CD8-positive, alpha-beta memory T cell (primary cell): ENCODE measurements at places on chromosomes 13 and 19. TPM values are rescaled to one million over a fixed set of nuclear protein-coding genes. Genes with fewer than 3 reads are reported as not detected.

GRCh38 chr19:18596752-18597157, 8.2 kb downstream of the REX1BD start:
- DNase-seq = no peak

- no peak for DNase-seq
Observed at GRCh38 chr13:40247845-40248244, 418.6 kb downstream of the FOXO1 start.

DNA sequence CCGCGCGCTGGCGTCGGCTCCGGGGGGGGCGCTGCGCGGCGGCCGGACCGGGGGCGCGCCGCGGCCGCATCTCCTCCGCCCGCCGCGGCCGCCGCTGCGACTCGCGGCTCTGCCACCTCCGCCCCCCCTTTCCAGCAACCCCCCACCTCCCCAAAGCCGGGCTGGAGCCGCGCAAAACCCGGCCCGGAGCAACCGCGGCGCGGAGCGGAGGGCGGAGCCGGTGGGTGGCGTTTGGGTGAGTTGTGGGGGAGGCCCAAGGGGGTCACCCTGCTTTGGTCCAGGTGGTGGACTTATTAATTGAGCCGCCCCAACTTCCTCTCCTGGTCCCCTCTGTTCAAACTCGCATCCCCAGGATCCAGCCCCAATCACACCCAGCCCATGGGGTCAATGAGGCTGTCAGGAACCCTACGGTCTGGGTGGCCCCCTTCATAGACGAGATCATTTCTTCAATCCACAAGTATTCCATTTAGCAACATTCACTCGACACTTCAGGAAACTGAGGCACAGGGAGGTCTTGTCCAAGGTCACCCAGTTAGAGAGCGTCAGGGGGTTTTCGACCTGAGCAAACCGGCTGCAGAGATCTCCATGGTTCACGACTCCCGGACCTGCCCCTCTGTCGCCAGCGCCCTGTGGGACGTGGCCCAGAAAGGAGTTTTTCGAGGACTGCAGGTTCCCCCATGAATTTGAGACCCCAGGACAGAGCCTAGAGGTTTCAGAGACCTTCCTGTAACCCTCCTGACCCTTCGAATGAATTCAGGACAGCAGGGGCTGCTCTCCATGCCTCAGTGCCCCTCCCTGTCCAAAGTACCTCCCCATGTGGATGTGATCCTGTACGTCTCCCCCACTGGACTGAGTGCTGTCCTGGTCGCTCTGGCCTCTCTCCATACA, 22.4 kb upstream of the SEMA6B start:
- DNase-seq = no peak

DNA sequence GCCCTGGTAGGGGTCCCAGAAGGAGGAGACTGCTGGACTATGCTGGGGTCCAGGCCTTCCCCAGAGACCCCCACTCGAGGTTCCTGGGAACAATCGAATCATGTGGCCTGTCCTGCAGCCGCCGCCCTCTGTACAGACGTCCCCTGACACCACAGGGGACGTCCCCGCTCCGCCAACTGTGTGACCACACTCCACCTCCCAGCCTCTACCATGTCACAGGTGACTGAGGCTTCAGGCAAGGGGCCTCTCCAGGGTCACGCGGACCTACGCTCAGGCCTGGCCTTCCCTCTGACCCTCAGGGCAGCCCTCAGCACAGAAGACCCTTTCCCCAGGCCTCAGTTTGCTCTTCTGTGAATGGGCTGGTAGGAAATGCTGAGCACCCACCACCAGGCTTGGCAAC, 13.1 kb upstream of the TMEM161A start:
- DNase-seq = no peak

- no peak for DNase-seq
Observed at GRCh38 chr13:24215126-24215525, 54.6 kb downstream of the SPATA13 start.

DNA sequence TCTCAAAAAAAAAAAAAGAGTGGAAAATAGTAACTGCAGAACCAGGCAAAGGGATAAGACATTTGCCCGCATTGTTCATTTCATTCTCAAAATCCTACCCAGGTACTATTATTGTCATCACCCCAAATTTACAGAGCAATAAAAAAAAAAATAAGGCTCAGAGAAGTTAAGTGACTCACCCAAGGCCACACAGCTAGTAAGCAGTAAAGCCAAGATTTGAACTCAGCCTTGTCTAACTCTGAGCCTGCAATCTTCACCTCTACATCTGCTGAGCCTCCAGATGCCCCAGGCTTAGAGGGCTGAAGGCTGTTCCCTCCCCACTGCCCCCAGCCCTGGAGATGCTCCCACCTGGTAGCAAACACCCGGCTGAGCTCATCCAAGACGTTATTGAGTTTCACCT, 61.0 kb downstream of the UNC13A start:
- no peak for DNase-seq

GRCh38 chr13:33547035-33547434, 261.5 kb upstream of the STARD13 start:
- no peak for DNase-seq

DNA sequence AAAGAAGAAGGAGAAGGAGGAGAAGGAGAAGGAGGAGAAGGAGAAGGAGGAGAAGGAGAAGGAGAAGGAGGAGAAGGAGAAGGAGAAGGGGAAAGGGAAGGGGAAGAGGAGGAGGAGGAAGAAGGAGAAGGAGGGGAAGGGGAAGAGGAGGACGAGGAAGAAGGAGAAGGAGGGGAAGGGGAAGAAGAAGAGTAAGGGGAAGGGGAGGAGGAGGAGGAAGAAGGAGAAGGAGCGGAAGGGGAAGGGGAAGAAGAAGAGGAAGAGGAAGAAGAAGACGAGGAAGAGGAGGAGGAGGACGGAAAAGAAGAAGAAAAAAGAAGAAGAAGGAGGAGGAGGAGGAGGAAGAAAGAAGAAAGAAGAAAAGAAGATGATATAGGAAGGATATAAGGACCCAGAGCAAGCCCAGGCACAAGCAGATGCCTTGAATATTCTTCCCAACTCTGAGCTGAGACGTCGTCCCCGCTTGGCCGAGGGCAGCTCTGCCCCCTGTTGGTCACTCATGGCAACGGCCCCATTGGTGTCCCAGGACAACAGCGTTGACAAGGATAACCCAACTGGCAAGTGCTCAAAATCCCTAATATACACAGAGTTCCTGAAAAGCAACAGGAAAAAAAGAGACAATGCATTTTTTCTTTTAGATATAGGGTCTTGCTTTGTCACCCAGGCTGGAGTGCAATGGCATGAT, 30.6 kb upstream of the IGSF23 start:
- DNase-seq = no peak

DNA sequence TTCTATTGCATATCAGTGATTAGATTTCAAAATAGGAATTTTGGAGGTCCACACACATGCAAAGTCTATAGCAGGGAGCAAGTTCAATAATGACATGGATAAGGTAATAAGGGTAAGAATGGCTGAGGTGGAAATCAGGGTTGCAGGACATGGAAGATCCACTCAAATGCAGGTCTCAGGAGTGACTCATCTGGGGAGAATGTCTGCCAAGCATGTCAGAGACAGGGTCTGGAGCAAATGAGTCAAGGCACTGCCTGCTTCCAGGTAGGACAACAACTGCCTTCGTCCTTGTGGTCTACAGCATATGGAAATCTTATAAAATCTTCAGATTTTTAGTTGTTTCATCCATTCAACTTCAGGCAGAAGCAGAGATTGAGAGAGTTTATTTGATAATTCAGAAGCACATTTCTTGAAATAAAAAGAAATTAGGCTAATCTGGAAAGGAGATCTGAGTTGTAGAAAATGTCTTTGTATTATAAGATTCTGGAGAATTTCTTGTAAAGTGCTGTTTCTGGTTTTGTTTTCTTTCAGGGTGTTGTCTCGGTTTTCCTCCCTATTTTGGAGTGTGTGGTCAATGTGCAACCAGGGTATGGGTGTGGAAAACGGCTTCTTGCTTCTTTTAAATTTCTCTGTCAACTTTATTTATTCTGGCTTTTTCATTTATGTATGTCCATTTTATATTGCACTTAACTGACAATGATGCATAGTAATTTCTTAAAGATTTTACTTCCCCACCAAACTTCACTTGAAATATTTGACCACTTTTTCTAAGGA, 748.8 kb downstream of the LIG4 start:
- DNase-seq = no peak

DNA sequence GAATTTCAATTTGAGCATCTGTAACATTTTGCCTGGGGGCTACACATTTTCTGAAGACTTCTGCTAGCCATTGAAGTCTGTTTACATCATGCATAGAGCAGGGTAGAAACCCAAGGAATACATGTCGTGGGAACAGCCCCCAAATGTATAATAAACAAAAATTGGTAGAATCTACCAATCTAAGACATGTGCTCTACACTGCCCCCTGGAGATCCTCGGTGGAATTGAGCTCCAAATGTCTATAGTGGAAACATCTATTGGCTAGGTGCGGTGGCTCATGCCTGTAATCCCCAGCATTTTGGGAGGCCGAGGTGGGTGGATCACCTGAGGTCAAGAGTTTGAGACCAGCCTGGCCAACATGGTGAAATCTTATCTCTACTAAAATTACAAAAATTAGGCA, 57.3 kb downstream of the MBD3L2B start:
- peak; percentile 22 for DNase-seq

DNA sequence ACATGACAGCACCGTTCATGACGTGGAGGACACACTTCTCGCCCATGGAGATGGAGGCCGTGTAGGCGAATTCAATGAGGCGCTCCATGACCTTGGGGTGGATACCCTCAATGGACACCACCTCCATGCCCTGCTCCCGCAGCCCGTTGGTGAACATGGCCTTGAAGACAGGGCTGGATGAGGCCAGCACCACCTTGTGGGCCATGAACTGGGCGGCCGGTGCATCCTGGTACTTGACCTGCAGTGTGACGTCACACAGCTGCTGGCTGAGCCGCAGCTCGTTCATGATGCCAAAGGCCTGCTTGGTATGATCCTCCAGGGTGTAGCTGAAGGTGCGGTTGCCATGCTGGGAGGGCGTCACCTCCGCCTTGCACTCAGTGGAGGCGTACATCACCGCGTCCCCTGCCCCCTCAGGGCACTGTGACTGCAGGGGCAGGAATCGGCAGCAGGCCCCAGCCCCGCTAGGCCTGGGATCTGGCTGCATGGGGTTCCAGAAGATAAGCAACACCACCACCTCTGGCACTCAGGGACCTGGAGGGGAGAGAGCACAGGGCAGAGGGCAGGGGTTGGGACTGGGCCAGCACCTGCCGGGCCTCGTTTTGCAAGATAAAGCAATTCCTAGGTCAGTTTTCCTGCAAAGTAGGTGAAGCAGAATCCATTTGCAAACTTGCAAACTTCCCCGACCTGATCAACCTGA, 3.5 kb downstream of the KEAP1 start:
- DNase-seq = no peak

DNA sequence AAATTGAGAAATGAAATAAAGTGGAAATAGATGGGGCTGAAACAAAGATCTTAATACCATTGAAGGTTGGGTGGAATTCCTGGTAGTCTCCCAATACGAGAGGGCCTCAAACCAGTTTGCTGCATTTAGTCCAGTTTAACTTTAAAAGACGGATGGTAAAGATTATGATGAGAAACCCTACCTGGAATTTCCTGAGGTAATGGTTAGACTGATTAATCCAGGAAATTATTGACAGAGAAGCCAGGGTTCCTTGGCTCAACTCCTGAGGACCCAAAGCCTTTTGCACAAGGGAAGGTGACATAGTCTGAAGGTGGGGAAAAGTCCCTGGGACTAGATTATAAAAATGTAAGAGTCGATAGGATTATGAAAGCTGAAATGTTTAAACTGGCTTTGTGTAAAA, 133.2 kb upstream of the SLITRK5 start:
- no peak for DNase-seq

- DNase-seq = no peak
Observed at GRCh38 chr19:12779162-12779993, 4.0 kb upstream of the HOOK2 start.

DNA sequence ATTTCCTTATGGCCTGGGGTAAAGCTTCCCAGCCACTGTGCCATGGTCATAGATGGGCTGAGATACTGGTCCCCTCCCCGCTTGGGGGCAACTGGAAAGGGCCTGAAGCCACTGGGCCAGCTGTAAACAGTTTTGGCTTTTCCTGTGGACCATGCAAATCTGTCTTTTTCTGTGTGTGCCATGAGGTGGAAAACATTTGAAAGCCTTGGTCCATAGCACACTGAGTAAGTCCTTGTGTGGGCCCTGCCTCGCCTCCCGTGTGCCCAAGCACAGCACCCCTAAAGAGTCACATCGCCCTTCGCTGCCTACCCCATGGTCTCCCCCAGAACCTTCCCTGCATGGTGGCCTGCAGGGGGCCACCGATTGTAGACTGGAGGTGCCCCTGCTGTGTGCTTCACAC, 52.3 kb upstream of the GPR183 start:
- no peak for DNase-seq

DNA sequence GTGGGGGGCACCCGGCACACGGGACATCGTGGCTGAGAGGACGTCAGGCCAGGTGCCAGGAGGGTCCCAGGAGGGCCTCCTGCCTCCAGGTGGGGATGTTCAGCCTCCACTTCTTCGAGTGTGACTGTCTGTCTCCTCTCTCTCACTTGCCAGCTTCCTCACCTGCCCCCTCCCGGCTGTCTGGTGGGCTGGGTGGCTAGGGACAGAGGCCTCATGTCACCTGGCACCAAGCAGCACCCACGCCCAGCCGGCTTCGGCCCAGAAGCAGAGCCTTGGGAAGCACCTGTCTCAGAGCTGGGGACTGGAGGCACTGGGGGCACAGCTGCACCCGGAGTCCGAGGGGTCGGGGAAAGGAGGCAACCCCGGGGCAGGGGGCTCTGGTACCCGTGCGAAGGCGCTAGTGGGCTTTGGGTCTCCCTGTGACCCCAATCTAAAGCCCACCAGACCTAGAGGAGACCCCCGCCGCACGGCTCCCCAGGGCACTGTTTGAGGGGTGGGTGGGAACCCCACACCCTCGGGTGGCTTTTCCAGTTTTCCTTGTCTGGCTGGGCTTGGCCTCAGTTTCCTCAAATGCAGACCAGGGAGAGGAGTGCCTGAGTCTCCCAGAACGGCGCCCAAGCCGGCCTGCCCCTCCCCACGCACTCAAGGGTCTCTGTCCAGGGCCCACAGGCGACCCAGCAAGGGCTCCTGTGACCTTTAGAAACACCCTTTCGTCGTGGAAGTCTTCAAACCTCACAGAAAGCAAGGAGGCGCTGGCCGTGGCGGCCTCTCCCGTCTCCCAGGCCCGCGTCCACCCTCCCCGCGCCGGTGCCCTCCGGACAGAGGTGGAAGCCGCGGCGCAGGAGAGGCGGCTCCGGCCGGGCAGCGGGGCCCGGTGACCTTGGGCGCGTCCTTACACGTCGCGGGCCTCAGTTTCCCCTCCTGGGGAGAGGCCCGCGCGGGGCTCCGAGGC, 664 bp upstream of the HCN2 start:
- no peak for DNase-seq

Gene COMP
- not detected for total RNA-seq

Gene KLK4
- total RNA-seq = not detected

Gene WDR87
- not detected for total RNA-seq

Gene LRRC63
- total RNA-seq = 0.55 TPM

Gene KLHL26
- total RNA-seq = 12.4 TPM

Gene C13orf42
- total RNA-seq = not detected
